ENCODE measurements at places on chromosomes 5 and 9.
A peak's percentile ranks its signal among the peaks of the same experiment; 100 is the strongest.

- H3K27ac ChIP-seq, result no peak overlapping the region
- no peak for DNase-seq
- no peaks in the 10 kb centered on the region for H3K27me3 ChIP-seq
- H3K4me3 ChIP-seq, result no peak overlapping the region
- peaks cover 3% of the 10 kb centered on the region for H3K36me3 ChIP-seq
Measured at GRCh38 chr9:137431416-137431931, 8.3 kb downstream of the NOXA1 start.

DNA sequence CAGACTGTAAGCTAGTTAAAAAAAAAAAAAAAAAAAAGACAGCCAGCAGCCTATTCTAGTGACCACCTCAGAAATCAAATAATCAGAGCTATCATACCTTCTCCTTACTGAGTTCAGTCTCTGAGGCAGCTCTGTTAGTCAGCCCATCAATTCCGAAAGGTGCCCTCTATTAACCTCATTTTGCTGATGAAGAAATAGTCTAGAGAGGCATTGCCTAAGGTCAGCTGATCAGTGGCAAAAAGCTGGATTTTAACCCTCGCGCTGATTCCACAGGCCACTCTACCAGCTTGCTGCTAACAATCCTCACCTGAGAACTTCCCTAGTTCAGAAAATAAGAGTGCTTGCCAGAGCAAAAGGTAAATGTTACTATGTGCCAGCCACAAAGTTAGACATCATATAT is 172.0 kb downstream of the DENND1A start:
- peaks cover 3% of the 10 kb centered on the region for H3K4me1 ChIP-seq
- H3K27ac ChIP-seq, result no peak overlapping the region
- no peak overlapping the region for H3K4me3 ChIP-seq
- no peak for DNase-seq

DNA sequence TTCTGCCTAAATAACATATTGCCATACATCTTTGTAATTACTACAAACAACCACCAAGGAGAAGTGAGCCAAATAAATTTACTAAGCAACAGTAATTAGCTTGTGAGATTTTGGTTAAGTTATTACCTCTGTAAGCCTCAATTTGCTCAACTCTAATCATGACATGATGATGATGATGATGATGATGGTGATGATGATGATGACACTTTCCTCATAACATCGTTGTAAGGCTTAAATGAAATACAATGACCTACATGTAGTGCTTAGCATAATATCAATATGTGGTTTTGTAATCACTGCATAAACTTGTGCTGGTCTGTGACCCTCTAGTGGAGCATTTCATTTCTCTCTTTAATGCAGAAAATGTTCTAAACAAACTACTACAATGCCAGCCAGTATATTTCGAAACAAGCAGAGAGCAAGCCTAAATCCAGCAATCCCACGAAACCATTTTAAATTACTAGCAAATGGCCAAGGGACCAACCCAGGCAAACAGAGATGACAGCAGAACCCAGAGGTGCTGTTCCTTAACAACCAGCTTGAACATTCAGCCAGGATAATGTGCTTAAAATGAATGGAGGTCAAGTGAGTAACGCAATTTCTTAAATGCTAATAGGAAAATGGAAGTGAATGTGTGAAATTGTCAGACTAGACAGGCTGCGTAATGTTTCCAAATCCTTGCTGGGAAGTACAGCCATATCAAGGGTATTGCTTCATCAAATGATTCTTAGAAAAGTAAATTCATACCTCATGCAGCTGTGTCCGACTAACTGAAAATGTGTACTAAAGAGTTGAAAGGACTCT is 281.9 kb upstream of the PUM3 start:
- DNase-seq, result no peak
- H3K4me1 ChIP-seq, result no peaks in the 10 kb centered on the region
- no peak overlapping the region for H3K4me3 ChIP-seq
- no peak overlapping the region for H3K27ac ChIP-seq

DNA sequence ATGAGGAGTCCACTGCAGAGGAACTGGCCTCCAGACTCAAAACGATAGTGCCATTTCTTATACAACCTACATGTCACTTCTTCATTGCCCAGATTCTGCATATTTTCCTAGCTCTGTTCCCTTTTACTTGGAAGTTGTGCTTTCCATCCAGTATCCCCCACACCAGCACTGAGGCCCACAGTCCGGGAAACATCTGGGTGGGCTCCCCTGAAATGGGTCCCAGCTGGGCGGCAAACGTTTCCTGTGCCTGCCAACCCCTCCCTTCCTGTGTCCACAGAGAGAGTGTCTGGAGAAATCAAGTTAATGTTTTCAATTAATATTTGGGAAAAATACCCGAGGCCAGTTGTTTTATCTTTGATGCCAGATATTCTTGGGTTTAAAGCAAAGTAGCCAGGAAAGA is 111.8 kb downstream of the COL23A1 start:
- DNase-seq, result no peak
- H3K27ac ChIP-seq, result no peak overlapping the region
- peaks cover 5% of the 10 kb centered on the region for H3K4me1 ChIP-seq
- no peaks in the 10 kb centered on the region for H3K27me3 ChIP-seq
- no peak overlapping the region for H3K4me3 ChIP-seq

DNA sequence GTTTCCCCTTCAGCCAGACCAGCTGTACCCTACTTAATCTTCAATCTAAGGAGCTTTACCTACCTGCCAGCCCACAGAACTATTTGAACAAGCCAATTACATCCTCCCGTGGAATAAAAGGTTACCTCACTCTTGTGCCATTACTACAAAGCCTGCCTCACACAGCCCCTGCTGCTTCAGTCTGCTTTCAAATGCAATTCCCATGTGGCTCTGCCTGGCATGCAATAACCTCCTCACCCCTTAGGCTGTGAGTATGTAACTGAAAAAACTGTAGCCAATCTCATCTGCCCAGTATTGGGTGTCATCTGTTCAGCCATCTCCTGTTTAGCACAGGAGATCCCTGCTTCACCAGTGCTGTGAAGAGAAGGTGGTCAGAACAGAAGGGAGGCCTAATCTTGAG is 6.1 kb upstream of the GCNT1 start:
- H3K36me3 ChIP-seq, result no peaks in the 10 kb centered on the region
- peaks cover 23% of the 10 kb centered on the region for H3K4me1 ChIP-seq
- H3K4me3 ChIP-seq, result no peak overlapping the region
- H3K27ac ChIP-seq, result no peak overlapping the region
- H3K27me3 ChIP-seq, result no peaks in the 10 kb centered on the region
- DNase-seq, result no peak

GRCh38 chr5:119363936-119364335 is 8.1 kb downstream of the TNFAIP8 start:
- DNase-seq, result no peak
- H3K27me3 ChIP-seq, result no peaks in the 10 kb centered on the region
- no peak overlapping the region for H3K27ac ChIP-seq
- H3K4me3 ChIP-seq, result no peak overlapping the region
- H3K4me1 ChIP-seq, result peaks cover 88% of the 10 kb centered on the region
- H3K36me3 ChIP-seq, result no peaks in the 10 kb centered on the region

- H3K36me3 ChIP-seq, result no peaks in the 10 kb centered on the region
- no peak overlapping the region for H3K4me3 ChIP-seq
- peaks cover 6% of the 10 kb centered on the region for H3K4me1 ChIP-seq
- no peak for DNase-seq
- H3K27ac ChIP-seq, result no peak overlapping the region
Measured at GRCh38 chr5:59565551-59565950, 328.0 kb downstream of the PDE4D start.

DNA sequence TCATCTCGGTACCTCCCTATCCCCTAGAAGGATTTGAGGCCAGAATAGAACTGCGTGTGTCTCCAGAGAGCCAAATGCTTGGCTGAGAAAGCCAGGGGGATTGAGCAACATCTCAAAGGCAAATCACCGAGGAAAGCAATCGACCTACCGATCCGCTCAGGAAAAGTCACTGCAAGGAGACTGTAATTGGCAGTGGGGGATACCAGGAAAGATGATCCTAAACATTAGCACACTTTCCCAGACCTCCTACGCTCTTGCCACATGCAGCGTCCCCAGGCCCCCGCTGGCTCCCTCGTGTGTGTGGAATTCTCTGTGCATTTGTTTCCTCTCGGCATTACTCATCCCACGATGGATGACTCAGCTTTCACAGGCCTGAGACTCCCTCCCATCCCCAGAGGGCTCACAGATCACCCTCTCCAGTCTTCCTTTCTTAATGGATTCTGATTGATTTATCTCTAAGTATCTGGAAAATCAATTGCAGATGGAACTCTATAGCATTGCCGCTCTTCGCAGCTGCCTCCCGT is 82.2 kb upstream of the ICE1 start:
- DNase-seq, result peak; percentile 79
- no peak overlapping the region for H3K4me3 ChIP-seq
- no peaks in the 10 kb centered on the region for H3K4me1 ChIP-seq
- no peak overlapping the region for H3K27ac ChIP-seq

GRCh38 chr9:137456061-137456863 is 2.9 kb downstream of the NSMF start:
- H3K4me1 ChIP-seq, result peaks cover 75% of the 10 kb centered on the region
- DNase-seq, result no peak
- H3K36me3 ChIP-seq, result peaks cover 21% of the 10 kb centered on the region
- H3K27ac ChIP-seq, result peak overlapping the region; percentile 79
- H3K4me3 ChIP-seq, result no peak overlapping the region
- no peaks in the 10 kb centered on the region for H3K27me3 ChIP-seq

DNA sequence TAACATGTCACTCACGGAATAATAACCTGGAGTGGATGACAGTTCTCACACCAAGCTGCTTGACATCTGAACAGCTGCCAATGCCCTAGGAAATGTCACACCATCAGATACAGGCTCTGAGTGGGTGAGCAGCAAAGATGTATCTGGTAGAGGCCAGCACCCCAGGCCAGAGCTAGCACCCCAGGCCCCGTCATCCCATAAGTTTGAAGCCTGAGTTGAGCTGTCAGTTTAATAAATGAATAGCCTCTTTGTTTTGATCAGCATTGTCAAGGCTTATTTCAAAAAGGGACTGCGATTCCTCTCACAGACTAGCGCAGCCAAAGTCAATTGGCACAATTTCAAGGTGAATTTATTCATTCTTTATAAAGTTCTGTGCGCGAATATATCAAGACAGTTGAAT is 1327.1 kb downstream of the MAT2B start:
- no peak for DNase-seq
- H3K27me3 ChIP-seq, result no peaks in the 10 kb centered on the region
- H3K36me3 ChIP-seq, result no peaks in the 10 kb centered on the region
- H3K4me3 ChIP-seq, result no peak overlapping the region
- no peak overlapping the region for H3K27ac ChIP-seq
- H3K4me1 ChIP-seq, result no peaks in the 10 kb centered on the region
